ENCODE measurements at places on chromosomes 7 and 10.

DNA sequence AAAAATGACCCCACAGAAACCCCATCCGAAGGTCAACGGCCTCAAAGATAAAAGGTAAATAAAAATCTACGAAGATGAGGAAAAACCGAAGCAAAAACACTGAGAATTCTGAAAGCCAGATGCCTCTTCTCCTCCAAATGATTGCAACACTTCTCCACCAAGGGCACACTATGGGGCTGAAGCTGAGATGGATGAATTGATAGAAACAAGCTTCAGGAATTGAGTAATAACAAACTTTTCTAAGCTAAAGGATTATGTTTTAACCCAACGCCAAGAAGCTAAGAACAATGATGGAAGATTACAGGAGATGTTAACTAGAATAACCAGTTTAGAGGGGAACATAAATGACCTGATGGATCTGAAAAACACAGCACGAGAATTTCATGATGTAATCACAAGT lies 127.8 kb downstream of the MACC1 start:
- no peak for DNase-seq

- no peak for DNase-seq
Measured at GRCh38 chr7:1829111-1829510, 159.0 kb downstream of the ELFN1 start.

DNA sequence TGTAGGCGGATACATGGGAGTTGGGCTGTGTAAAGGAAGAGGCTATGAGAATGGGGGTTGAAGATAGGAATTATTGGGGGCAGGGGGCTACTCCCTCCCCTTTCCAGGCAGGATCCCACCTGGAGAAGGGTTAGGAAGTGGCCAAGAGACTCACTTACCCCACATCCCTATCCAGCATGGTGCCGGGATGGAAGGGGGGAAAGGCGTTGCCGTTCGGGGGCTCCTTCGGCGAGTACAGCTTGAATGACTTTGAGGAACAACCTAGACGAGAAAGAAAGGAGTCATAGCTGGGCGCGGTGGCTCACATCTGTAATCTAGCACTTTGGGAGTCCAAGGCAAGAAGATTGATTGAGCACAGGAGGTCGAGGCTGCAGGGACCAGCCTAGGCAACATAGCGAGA lies 8.9 kb downstream of the LDB1 start:
- no peak for DNase-seq

DNA sequence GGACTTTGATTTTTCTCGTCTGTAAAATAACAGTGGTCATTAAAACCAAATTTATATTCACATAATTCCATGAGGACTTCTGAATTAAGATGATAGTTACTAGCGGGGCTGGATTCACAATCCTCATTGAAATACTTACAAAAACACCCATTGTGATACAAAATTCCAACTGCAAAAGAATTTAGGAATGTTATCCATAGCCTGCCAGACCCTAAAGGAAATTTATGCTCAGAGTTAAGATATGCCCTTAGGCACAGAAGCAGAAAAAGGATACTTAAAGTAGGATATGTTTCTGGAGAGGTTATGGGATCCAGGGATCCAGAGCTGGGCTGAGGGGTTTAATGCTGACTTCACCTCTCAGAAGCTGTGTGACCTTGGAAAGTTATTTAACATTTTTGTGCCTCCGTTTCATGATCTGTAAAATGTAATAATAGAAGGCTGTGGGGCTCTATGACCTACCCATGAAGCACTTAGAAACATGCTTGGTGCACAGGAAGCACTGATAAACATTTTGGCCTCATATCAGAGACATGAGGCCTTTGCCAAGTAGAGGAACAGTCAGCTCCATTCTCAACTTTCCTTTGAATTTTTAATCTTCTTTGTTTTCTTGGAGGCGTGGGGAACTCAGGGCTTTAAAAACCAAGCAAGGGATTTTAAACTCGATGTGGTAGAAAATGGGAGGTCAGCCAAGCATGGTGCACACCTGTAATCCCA lies 744.7 kb downstream of the KCNMA1 start:
- DNase-seq, result no peak

GRCh38 chr7:139075871-139076686 lies 33.4 kb downstream of the ZC3HAV1 start:
- DNase-seq, result no peak

DNA sequence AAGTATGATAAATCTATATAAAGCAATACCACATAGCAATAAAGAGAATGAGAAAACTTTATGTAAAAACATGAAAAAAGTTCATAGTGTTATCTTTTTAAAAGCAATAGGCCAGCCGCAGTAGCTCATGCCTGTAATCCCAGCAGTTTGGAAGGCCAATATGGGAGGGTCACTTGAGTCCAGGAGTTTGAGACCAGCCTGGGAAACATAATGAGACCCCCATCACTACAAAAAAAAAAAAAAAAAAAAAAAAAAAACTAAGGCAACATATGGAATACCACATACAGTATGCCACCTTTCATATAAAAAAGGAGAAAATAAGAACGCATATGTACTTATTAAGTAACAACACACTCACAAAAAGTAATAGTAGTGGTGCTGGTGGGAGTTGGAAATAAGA lies 52.8 kb downstream of the MICU1 start:
- DNase-seq, result no peak

DNA sequence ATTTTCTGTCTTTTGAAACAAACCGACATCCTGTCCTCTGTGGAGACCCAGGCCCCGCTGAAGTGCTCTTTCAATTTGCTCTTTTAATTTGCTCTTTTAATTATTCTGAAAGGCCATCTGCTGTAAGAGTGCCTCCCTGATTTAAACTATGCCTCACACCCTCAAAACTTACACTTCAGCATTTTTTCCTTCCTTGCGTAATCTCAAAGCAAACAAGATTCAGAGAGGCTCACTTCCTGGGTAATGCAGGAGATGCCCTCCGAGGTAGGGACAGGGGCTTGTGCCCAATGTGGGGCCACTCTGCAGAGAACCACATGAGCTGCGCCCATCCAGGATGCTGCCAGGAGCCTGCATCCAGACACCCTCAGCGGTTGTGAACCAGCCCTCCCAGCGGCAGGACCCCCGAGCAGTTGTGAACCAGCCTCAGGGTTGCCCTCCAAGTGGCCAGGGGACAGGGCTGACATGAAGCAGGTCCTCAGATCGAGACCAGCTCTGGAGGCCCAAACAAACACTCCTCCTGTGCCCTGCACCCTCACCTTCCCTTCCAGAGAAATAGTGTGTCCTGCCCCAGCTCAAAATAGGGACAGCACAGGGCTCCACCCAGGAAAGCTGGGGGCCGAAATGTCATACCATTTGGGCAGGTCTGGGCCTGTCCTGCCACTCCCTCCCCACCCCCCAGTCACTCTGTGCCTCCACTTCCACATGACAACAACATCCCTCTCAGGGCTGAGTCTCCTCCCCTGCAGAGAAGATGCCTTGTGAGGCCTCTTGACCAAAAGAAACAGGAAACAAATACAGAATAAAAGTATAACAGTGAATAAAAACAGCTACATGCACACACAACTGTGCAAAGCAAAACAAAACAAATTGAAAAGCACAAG lies 190.4 kb downstream of the PTPRN2 start:
- no peak for DNase-seq

DNA sequence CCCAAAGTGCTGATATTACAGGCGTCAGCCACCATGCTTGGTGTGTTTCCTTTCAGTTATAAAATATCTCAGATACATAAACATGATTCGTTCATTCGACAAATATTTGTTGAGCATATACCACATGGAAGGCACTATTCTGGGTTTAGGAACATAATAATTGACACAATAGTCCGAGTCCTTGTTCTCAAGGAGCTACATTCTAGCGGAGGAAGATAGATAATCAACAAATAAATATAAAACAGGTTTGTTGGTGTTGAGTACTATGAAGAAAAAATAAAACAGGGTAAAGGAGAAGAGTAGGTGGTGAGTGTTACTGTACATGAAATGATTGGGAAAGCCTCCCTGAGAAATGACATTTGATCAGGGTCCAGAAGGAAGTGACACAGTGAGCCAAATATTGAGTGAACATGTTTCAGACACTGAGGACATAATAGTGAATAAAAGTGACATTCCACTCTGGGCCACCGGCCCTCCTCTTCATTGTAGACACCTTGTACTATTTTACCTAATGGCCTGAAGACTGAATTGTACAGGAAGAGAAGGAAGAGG lies 6.9 kb upstream of the HILPDA start:
- DNase-seq, result no peak

GRCh38 chr7:106992511-106992910 lies 52.0 kb upstream of the PRKAR2B start:
- no peak for DNase-seq

GRCh38 chr10:88386821-88387773 lies 196.0 kb downstream of the RNLS start:
- DNase-seq, result peak; percentile 17

DNA sequence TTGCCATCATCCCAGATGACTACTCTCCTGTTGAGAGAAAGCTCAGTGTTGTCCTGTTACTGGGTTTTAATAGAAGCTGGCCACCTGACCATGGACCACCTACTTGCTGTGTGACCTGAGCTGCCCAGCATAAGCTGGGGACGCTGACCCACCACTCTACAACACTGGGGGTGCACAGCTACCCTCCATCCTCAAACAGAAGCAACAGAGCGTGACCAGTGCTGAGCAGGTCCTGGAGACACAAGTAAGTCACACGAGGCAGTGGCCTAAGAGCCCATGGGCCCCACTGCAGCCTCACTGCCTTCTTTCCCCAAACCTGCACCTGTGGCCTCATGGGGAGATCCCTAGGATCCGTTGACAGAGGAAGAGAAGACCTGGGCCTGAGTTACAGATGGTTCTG lies 198.6 kb upstream of the ADARB2 start:
- no peak for DNase-seq

DNA sequence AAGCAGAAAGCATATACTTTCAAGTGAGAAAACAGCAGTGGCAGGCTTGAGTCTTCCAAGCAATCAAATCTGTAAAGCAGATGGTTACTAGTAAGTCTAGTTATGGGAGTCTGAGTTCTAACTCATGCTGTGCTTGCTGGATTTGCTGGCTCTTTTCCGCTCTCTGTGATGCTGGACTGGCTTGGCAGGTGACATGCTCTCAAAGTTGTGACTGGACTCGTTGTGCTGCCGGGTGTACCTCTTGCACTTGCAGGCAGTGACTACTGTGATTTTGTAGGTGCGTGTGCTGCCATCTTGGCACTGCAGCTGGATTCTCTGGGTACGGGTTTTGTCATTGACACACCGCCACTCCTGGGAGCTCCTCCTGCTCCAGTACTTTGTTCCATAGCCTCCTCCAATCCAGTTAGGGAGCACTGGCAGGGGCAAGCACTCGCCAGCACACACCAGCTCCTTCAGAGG lies 3.1 kb downstream of the SOSTDC1 start:
- no peak for DNase-seq

DNA sequence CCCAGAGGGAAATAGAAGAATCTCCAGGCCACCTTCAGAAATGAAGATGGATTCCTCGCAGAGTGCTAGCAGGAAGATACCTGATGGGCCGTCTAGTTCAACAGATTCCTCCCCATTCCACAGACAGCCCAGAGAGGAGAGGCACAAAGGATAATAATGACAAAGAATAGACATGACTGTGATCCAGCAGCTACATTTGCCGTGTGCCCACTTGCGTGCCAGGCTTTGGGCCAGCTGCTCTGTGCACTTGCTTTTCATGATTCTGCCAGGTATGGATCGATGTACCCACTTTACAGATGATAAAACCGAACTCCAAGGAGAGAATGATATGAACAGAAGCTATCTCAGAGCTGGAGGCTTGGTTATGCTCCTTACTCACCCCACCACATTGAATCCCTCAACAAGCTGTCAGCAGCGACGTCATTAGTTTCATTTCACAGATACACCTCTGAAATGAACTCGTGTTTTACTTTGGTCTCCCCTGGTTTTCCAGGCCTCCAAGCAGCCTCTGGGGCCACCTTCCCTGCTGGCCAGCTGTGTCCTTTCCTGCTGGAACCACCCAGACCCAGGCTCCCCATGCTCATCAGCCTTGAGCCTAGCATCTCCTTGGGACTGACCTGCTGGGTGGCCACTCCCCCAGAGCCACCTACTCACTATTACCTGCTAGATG lies 11.9 kb upstream of the WDFY4 start:
- DNase-seq, result no peak

- no peak for DNase-seq
Measured at GRCh38 chr10:107554333-107554732, 389.8 kb upstream of the SORCS1 start.

DNA sequence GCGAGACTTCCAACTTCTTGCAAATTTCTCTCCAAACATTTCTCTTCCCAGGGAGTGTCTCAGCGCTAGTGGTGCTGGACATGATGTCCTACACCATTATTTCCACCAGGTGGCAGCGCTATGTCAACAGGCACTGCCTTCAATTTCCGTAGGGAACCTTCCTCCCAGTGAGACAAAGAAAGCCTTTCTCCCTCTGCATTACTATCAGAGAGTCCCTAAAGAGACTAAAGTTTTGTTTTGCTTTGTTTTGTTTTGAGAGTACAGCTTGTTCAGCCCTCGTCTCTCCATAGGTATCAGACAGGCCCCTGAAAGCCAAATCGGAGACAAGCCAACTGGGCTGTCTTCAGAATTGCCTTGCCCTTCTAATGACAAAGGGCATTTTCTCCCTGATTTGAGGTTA lies 44.2 kb upstream of the GGCT start:
- peak; percentile 83 for DNase-seq

DNA sequence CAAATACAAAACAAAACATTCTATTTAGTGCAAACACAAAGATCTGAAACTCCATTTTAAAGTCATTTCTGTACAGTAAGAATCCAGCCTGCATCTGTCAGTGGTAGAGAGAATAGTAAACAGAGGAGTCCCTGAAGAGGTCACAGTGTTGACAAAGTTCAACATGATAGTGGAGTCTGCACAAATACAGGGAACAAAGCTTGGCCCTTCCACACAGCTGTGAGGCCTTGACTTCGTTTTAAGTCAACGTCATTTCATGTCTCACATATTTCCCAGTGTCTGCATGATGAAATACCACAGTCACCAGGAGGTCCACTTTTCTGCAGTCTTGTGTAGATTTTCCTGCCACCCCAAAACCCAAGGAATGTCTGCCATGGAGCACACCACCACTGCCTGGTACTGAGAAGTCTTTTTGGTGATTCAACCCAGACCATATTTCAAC lies 33.0 kb downstream of the CYP26A1 start:
- no peak for DNase-seq

- DNase-seq, result peak; percentile 79
Measured at GRCh38 chr7:100563809-100564400, 9.8 kb downstream of the SAP25 start.

DNA sequence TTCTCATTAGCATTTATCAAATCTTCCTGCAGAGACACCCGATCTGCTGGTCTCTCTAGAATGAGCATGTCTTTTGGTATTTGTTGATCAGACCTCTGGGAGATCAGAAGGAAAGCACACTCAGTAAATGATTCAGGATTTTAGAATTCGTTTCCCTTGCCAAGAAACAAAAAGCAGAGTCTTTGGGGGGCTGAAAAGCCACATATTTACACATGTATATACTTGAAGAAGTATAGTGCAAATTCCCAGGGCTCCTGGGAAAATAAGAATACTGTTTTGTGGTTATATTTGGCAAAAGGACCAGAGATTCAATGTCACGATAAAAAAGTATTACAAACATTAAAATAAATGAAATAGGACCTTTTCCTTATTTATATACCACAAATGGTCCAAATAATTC lies 100.2 kb downstream of the AGMO start:
- DNase-seq, result no peak

All from NCI-H82 (cell line).